ENCODE measurements at places on chromosomes 3 and 15.

DNA sequence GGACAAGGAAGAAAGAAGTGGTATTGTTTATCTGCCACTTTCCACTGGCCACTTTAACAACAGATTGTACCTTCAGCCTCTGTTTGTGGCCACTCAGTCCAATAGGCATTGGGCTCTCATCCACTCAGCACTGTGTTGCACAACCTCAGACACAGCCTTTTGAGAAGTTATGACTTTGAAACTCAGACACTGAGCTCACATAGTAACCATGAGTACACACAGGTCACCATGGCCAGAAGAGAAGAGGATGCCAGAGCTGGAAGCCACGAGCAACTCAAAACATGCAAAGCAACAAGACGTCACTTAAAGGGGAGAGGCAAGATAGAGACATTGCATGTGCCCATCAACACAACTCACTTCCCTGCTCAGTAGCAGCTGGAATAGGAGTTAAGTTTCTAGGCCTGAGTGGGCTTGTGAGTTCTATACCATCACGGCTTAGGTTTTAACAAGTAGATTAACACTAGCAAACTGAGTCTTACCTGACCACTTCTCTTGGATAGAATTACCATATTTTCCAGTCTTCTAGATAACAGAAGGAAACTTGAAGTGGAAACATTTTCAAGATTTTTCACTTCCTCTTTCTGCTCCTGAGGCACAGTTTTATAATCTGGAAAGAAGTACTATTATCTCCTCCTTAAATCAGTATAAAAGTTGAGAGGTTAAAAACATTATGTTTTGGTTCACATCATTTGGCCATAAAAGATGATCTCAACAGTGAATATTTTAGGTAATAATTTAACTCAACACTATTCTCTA, 103.5 kb downstream of the IMPG2 start:
- H3K27me3 ChIP-seq = no peaks in the 10 kb centered on the region
- H3K27ac ChIP-seq = no peak overlapping the region
- H3K36me3 ChIP-seq = no peaks in the 10 kb centered on the region
- no peaks in the 10 kb centered on the region for H3K4me1 ChIP-seq
- no peak overlapping the region for H3K4me3 ChIP-seq

GRCh38 chr3:129313415-129313664, 34.7 kb downstream of the HMCES start:
- peak overlapping the region; percentile 91 for H3K4me3 ChIP-seq
- H3K4me1 ChIP-seq = peaks cover 39% of the 10 kb centered on the region
- H3K27me3 ChIP-seq = no peaks in the 10 kb centered on the region
- peak overlapping the region; percentile 63 for H3K27ac ChIP-seq

DNA sequence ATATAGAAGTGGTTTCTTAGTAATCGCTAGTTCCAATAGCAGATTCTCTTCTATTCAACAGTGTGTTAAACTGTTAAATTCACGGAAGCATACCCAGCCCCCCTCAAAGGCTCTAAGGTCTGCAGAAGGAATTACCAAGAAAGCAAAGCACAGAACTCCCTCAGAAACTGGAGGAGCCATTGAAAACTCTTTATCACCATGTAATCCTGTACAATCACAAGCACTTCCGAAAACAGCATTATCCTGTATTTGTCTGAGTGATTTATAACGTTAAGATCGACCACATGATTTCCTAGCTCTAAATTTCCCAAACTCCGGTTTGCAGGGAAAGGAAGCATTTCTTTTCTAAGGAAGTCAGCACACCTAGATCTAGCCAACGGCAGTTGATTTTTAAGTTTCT, 20.0 kb downstream of the MYO1E start:
- no peak for DNase-seq

DNA sequence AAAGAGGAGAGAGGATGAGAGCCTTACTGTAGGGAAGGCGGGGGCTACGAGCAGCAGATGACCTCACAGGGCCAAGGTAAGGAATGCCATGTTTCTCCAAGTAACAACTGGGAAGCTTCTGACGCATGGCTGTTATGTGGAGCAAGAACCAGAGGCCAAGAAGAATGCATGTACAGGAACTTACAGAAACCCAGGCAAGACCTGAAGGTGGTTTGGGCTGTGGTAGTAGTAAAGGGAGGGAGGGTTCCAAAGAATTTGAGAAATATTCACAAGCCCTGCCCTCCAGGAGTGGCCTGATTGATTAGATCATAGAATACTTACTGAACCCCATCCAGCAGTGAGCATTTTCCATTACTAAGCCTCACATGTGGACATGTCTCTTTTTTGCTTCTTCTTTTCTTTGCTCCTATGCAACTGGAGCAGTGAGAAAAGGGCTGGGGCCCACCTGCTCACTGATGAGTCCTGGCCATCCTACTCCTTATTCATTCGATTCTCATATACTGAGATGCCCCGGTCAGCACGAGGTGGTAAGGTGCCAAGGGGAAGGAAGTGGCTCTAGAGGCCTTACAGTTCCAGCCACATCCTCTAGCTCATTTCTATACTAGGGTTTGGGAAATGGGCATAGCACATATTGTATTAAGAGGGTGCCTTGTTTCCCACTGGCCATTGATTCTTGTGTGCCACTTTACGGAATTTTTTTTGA, 8.3 kb upstream of the SLC12A8 start:
- no peak for DNase-seq
- H3K27ac ChIP-seq = no peak overlapping the region
- no peak overlapping the region for H3K4me3 ChIP-seq
- peaks cover 21% of the 10 kb centered on the region for H3K4me1 ChIP-seq
- no peaks in the 10 kb centered on the region for H3K36me3 ChIP-seq

GRCh38 chr3:149663966-149664365, 6.1 kb upstream of the WWTR1 start:
- DNase-seq = no peak
- peaks cover 21% of the 10 kb centered on the region for H3K27me3 ChIP-seq
- no peaks in the 10 kb centered on the region for H3K36me3 ChIP-seq
